ENCODE measurements at places on chromosomes 1 and 21.

- DNase-seq: no peak
Measured at GRCh38 chr1:218728898-218729565, 383.9 kb downstream of the TGFB2 start.

GRCh38 chr1:212566522-212567479 lies 41.8 kb upstream of the ATF3 start:
- peak; percentile 36 for DNase-seq

GRCh38 chr1:179996099-179996498 lies 41.5 kb downstream of the CEP350 start:
- DNase-seq: no peak

GRCh38 chr1:27438621-27439061 lies 46.2 kb downstream of the GPR3 start:
- DNase-seq: no peak

GRCh38 chr1:209379280-209379679 lies 204.2 kb upstream of the CAMK1G start:
- DNase-seq: no peak

GRCh38 chr1:53733975-53734649 lies 4.9 kb downstream of the GLIS1 start:
- no peak for DNase-seq

- no peak for DNase-seq
Measured at GRCh38 chr1:230836793-230837192, 31.5 kb downstream of the C1orf198 start.

DNA sequence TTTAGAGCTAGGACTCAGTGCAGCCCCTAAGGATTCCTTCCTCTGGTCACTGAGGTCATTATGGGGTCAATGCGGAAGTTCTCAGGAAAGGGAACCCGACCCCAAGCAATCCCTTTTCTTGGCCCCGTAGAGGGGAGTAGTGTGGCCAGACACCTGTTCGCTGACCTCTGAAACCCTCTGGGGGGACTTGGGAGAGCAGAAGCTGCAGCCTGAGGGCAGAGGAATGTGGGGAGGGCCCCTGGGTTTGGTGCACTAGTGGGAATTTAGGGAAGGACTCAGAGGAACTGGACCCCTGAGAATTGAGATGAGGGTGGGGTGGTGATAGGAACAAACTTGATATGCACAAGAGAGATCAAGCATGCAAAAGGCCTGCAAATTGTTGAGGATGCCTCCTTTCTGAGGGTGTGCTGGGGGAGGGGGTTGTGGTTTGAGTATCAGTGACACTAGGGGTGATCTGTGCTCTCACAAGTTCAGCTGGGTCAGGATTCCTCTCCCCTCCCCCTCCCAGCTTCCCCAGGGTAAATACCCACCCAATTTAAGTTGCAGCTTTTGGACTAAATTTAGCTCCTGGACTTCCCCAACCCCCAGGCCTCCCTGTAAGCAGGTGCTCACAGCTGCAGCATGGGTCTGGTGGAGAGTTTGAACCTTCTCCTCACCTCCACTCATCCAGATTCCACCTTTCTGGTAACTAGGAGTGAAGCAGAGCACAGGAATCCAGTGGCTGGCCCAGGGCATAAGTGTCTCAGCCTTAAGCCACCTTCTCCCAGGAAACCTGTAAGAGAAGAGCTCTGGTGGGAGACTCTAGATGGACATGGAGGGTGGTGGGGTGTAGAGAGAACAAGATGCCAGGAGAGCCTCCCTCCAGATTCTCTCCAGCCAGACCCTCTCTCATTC lies 13.5 kb downstream of the ADAMTSL4 start:
- DNase-seq: peak; percentile 54

DNA sequence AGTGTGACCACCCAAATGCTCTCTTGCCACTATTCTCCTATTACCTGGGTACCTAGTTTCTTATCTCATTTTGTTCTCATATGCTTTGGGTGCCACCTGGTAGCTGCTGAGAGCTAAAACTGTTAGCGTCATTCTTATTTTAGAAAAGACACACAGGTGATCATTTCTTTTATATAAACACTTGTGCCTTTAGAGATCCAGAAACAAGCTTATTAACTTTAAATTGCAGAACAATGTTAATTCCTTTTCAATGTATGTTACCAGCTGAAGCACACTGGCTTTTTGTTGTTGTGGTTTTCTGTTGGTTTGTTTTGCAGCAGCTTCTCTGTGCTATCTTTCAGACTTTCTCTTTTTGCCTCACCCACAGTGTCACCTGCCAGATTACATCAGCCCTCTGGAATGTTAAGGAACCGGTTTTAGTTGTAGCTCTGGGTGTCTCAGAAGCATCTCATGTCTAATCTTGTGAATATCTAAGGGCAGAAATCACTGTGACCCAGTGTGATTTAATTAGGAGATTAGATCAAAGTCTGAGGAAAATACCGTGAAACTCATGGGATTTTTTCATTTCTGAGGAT lies 43.4 kb upstream of the SLC19A2 start:
- no peak for DNase-seq

DNA sequence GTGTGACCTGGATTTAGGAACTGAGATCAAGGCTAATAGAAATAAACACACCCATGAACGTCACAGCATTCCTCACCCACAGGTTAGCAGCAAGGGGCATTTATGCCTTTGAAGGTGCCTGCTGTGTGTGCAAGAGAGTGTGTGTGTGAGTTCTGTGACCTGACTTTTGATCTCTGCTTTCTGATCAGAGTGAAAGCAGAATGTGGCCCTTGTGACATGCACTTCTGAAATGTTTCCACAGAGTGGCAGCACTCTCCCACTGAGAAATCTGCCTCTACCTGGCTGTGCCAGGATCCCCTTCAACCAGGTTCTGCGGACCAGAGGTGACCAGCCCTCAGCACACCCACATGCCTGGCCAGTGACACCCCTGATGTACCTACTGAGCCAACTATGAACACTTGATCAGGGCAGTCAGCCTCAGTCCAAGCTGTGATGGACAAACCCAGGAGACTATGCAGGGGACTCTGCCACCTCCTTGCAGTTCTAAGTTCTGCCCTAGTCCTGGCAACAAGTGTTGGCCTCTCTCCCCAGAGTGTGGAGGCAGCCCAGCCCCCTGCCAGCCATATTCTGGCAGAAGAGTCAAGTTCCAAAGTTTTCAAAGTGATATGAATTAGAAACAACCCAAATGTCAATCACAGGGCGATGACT lies 41.0 kb downstream of the RXRG start:
- DNase-seq: no peak

DNA sequence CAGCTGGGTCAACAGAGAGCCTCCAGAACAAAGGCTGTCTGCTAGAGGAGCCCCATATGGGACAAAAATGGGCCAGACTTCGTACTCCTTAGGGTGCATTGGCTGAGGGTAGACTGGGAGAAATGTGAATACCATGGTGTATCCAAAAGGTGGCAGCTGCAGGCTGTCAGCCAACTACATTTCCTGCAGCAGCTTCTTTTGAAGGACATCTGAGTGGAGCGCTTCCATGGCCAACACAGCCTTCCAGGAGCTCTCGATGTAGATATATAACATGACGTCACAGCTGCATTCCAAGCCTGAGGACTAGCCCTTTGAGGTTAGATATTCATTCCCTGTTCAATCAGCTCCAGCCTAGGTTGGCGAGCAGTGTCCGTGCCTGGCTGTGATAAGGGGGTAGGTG lies 107.7 kb downstream of the MAB21L3 start:
- no peak for DNase-seq

DNA sequence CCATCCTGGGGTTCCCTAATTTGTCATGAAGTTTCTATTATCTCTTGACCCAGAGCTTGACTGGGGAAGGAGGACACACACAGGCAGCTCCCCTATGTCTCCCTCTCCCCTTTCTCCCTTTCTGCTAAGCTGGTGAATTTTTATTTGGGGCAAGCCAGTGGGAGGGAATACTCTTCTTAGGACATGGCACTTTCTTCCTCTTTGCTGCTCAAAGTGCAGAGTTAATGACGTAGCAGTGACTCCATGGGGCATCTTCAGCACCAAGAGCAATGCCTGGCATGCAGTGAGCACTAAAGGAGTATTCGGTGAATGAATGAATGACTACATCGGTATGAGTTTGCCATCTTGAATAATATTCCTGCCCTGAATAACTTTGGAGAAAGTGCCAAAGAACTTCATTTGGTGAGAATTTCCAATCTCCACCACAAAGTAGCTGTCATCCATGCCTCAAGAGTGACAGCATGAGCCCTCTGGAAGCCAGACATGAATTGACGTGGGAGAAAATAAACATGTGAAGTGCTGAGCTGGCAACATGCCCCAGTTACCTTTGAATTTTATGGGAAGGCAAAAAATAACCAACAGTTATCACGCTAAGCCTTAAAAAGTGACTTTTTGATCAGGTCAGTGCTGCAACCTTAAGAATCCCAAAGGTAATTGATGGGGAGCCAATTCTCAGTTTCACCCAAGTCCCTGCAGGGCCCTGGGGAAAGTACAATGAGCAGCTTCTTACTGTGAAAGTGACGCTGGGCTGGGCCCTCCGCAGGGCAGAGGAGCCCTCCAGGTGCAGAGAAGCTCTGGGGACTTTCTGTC lies 22.1 kb upstream of the ATF3 start:
- no peak for DNase-seq
